ENCODE measurements at places on chromosomes 5 and 9.

DNA sequence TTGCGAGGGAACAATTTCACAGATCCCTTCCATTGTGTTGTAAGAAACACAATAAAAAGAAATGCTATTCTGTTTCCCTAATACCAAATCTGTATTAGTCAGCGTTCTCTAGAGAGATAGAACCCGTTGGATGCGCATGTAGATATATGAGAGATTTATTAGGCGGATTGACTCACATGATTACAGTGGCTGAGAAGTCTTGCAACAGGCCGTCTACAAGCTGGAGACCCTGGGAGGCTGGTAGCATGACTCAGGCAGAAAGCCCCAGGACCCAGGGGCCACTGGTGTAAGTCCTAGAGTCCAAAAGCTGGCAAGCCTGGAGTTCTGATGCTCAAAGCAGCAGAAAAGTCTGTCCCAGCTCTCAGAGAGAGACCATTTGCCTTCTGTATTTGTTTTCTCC is 18.4 kb upstream of the IL17B start:
- no peak for DNase-seq

DNA sequence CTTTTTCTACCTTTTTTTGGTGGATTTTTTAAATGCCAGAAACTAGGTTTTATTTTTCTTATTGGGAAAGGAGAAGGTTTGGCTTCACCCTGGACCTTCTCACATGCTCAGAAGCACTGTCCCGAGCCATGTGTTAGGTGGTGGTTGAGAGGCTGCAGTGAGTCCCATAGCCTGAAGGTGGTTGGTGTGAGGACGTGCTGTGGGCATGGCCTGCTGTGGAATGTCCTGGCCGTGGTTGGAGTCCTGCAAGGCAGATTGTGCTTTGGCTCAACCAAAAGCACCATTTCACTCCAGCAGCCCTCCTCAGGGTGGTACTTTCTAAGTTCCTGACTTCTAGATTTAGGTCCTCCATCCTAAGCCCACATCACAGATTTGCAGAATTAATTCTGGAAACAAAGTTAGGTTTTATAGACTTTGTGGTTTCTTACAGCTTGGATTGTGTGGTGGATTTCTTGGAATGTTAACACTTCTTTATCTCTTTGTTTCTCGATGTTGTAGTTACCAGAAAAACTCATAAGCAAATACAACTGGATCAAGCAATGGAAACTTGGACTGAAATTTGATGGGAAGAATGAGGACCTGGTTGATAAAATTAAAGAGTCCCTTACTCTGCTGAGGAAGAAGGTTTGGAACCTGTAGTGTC is 22.6 kb downstream of the OTULIN start:
- no peak for DNase-seq

- no peak for DNase-seq
Measured at GRCh38 chr9:17636349-17636748, 57.5 kb downstream of the SH3GL2 start.

DNA sequence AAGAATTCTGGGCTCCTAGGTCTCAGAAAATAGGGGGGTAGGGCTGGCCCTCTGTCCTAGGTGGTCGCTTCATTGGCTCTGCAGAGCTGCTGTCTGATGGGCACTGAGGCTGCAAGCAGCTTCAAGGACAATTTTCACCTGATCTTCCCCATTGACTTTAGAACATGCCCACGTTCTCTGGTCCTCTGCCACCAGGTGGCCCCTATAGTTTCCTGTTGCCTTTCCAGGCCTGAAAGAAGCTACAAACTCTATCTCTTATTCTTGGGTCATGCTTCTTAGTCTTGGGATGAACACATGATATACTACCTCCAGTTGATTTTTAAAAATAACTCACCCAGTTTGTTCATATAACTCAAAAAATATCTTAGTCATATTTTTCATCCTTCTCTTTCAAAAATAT is 26.3 kb downstream of the SPZ1 start:
- peak; percentile 0 for DNase-seq

GRCh38 chr5:116629168-116629567 is 54.5 kb upstream of the SEMA6A start:
- no peak for DNase-seq

DNA sequence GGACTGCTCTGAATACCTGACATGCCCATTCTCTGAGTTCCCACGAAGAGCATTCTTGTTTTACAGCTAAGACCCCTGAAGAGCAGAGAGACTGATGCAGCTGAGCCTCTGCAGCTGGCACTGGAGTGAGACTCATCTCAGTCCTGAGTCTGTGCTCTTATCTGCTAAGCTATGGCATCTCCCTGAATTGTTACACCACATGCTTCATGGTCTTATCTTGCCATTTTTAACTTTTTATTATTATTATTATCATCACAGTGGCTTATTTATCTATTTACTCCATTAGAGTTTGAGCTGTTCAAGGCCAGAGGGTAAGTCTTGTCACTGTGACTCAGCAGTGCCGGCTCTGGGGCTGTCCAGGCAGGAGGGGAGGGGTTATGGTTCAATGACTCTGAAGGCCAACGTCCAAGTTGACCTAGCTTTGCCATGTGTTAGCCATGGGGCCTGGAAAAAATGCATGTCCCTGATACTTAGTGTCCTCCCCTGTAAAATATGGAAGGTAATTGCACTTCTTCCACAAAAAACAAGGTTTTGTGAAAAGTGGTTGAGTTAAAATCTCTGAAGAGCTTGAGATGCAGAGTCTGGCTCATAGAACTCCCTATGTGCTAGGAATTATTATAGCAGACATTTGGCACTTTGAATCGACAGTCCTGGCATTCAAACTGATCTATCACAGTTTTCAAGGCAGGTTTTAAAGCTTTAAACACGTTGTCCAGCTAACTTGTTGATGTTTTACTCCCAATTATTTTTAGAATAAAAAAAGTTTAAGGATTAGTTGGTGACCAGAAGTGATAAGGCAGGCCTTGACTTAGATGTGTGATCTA is 94.6 kb downstream of the ALDH1A1 start:
- no peak for DNase-seq

DNA sequence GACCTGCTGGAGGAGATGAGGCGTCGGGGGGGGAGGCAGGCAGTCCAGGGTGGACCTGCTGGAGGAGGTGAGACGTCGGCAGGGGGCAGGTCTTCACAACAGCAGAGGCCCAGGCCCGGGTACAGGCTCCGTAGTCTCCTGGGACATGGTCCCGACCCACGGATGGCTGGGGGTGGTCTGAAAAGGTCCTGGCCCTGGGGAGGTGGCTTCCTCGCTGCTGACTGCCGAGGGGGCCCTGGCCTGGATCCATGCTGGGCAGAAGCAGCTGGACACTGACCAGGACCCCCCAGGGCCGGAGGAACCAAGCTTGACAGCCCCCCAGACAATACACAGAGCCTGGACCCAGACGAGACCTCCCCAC is 8.5 kb downstream of the EGFL7 start:
- no peak for DNase-seq

DNA sequence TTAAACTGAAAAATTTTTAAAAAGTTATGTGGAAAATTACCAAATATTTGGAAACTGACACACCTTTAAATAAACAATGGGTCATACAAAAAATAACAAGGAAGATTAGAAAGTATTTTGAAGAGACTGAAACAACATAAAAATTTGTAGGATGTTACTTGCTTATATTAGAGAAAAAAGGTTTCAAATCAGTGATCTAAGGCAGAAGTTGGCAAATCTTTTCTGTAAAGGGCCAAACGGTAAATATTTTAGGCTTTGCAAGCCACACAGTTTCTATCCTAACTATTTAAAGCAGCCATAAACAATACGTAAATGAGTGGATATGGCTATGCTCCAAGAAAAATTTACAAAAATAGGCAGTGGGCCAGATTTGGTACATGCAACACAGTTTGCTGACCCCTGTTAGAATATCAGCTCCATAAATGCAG is 81.3 kb downstream of the OXCT1 start:
- DNase-seq: no peak

DNA sequence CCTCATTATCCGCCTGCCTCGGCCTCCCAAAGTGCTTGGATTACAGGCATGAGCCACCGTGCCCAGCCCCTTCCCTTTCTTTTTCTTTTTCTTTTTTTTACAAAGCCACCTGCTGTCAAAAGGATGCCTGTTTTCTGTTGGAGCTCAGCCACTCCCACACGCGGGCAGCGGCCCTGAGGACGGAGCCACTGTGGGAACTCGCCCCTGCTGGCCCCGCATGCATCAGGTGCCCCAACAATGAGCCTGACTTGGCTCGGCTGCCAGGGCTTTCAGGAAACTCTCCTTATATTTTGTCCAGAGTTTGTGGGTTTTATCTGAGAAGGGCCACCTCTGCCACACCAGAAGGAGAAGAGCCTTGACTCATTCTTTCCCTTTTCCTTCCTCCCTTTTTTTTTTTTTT is 37.1 kb upstream of the LRRC14B start:
- no peak for DNase-seq

- no peak for DNase-seq
Measured at GRCh38 chr9:83538890-83539238, 663 bp upstream of the FRMD3 start.

DNA sequence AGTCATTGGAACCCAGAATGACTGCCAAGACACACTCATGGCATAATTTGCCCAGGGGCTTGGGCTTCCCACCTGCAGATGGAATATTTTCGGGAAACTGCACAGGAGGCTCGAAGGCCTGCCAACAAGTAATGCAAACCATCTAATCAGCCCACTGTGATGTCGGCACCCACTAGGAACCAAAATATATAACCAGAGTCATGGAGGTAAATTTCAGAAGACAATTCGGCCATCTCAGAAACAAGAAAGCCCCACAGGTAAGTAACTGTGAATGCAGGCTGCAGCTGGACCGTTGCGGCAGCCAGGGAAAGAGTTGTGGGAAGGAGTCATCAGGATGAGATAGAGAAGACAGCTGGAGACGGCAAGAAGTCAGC is 264.4 kb downstream of the SYK start:
- DNase-seq: no peak

- DNase-seq: no peak
Measured at GRCh38 chr9:85162822-85163221, 493.3 kb downstream of the NTRK2 start.

- no peak for DNase-seq
Measured at GRCh38 chr5:35678661-35679060, 61.0 kb downstream of the SPEF2 start.

GRCh38 chr5:174943785-174944184 is 219.4 kb downstream of the MSX2 start:
- DNase-seq: no peak

DNA sequence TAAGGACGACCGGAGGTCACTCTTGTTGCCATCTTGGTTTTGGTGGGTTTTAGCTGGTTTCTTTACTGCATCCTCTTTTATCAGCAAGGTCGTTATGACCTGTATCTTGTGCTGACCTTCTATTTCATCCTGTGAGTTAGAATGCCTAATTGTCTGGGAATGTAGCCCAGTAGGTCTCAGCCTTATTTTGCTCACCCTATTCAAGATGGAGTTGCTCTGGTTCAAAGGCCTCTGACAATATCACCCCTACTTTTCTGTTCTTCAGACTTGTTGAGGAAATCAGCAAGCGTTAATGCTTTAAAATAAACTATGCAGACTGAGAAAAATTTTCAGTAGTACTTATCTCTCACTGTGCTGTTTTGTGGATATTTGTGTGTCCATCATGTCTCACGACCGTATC is 92.6 kb downstream of the MTRR start:
- DNase-seq: no peak

GRCh38 chr9:111356481-111357244 is 26.6 kb upstream of the OR2K2 start:
- DNase-seq: no peak

- no peak for DNase-seq
Measured at GRCh38 chr5:168613996-168614395, 34.8 kb upstream of the PANK3 start.

DNA sequence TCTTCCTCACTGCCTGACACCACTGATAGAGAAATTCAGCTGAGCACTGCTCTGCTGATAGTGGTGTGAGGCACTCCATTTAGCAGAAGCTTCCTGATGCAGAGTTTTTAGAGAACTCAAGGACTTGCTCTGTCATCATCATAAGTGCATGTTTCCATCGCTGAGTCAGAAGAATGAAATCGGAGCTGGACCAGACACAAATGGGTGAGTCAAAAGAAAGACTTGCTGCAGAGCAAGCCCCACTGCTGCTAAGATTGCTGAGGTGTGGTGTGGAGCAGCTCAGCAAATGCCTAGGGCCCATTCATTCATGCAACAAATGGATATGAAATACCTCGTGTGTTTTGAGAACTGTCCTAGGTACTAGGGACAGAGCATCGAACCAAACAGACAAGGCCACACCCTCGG is 410.2 kb upstream of the SLC30A5 start:
- no peak for DNase-seq

GRCh38 chr5:172533399-172534228 is 79.3 kb upstream of the SH3PXD2B start:
- DNase-seq: no peak

DNA sequence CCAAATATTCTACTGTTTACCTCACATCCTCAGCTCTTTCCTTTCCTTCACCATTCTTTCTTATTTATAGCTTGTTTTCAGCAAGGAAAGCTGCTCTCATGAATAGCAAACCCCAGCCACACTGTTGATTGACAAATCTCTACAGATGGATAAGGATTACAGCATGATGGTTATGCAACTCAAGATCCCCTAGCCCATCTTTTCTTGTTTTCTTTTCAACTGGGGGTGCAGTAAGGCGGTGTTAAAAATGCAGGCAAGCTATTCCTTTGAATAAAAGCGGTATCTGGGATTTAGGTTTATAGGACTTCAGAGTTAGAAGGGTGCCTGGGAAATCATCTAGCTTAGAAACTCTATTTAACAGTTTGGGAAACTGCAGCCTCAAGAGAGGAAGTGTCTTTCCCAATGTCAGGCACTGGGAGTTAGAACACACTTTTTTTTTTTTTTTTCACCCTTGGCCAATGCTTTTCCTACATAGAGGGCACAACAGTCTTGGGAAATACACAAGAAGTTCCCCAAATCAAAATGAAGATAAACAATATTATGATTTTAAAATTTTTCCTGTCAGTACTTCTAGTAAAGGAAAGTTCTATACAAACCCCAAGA is 2.6 kb downstream of the SPARC start:
- no peak for DNase-seq

GRCh38 chr5:61330341-61330844 is 1.7 kb upstream of the ZSWIM6 start:
- DNase-seq: no peak

DNA sequence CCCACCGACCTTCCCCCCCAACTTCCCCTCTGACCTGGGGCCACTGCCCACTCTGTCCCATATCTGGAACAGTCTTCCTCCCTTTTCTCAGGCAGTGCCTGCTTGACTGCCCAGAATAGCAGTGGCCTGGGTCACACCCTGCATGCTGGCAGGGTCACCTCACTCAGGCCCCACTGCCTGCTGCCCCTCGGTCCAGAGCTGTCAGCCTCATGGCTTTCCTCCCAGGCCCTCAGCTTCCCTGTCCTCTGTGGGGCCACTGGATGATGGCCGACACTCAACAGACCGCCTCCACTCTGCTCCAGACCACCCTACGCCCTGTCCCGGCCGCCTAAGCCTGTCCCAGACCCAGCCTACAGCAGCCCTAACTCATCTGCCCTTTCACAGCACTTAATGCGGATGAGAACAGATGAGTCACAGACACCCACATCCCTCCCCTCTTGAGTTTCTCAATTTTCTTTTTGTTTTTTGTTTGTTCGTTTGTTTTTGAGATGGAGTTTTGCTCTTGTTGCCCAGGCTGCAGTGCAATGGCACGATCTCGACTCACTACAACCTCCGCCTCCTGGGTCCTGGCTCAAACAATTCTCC is 5.9 kb downstream of the PNPLA7 start:
- no peak for DNase-seq

Measured in stimulated activated naive CD4-positive, alpha-beta T cell treated with Interleukin-2 at 50 U/mL for 16 hours (primary cell).